ENCODE measurements at places on chromosomes 1 and 21.

DNA sequence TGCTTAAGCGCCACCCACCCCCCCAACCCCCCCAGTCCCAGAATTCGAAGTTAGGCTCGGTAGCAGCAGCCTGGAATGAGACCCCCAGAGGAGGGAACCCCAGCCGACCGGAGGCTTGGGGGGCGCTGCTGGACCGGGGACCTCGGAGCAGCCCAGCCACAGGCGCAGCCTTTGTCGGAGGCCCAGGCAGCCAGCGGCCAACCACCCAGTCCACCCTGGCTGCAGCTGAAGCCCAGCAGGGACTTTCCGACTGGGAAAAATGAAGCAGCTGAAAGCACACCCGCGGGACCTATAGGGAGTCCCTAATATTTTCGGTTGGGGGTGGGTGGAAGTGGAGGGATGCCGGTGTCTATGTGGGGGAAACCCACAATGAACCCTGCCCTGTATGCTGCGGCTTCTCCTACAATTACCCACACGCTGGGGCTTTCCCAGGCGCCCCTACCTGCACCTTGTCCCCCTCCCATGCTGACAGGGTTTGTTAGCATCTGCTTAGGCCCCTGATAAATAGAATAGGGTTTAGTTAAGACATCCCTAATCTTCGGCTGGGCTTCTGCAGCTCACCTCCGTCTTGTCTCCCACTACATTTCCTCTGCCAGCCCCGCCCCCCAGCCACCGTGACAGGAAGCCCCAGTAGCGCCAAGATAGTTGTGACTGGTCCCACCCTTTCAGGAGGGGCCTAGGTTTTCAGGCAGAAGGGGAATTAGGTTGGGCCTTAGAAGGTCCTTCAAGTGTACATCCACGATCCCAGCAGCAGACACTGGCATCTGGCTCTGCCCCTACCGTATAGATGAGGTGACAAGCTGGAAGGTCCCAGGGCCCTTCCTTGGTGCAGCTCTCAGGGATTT is 838 bp downstream of the CCDC28B start:
- no peak for DNase-seq

- DNase-seq, result no peak
Measured at GRCh38 chr1:60620087-60620486, 462.3 kb upstream of the NFIA start.

- DNase-seq, result no peak
Measured at GRCh38 chr1:98398649-98399048, 262.9 kb upstream of the SNX7 start.

DNA sequence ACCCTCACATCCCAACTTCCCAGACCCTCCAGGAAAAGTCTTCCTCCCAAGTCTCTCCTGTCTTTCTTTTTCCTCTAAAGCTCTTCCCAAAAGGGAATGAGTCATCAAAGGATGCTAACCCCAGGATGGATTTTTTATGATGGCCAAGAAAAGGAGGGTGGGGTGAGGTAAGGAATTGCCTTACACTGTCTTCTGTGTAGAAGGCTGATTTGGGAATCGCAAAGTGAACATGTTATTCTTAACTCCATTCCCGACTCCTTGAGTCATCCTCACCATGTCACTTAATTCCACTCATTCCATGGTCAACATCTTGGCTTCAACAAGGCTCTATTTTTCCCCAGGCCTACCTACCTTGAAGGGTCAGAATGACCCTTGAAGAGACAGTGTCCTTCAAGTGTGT is 44.0 kb downstream of the TBX15 start:
- no peak for DNase-seq

GRCh38 chr1:183090391-183091006 is 67.3 kb downstream of the LAMC1 start:
- peak; percentile 17 for DNase-seq

GRCh38 chr1:209421186-209421585 is 162.3 kb upstream of the CAMK1G start:
- DNase-seq, result no peak

DNA sequence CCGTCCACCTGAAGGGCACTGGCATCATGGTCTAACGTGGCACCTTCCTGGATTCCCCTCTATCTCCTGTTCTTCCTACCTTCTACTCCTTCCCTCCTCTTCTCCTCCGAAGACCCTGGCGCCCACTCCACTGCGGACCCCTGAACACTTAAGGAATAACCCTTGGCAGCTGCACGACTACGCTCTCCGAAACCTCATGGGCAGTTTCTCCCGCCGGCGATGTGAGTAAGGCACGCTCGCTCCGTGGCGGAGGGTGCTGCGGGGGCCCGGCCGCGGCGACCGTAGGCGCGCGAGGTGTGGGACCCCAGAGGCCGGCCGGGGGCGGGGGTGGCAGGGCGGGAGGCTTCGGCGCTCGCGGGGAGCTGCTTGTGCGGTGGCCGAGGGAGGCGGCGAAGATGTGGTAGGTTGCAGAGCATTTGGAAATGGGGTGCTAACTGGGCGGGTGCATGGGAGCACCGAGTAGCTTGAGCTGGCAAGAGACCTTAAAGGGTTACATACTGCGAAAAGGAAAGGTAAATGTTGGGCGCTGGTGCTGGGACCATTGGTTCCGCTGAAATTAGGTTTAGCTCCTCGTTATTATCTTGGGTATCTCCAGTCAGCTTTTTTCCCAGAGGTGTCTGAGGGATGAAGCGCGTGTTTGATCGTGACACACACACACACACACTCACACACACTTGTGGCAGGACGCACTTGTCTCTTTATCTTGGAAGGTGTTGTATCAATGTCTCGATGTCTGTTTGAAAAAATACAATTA is 876 bp downstream of the LRRC7 start:
- no peak for DNase-seq

- no peak for DNase-seq
Measured at GRCh38 chr1:236495467-236496112, 28.2 kb upstream of the LGALS8 start.

- no peak for DNase-seq
Measured at GRCh38 chr1:180609643-180610555, 21.9 kb upstream of the XPR1 start.

All from amygdala (tissue), 56 donors.